Osteocyte (in vitro differentiated cells): ENCODE measurements at places on chromosomes 12 and 14.

- DNase-seq: no peak
Observed at GRCh38 chr12:82412246-82412645, 53.9 kb downstream of the METTL25 start.

GRCh38 chr12:15689751-15690191 is 99.4 kb downstream of the EPS8 start:
- DNase-seq: no peak

- DNase-seq: no peak
Observed at GRCh38 chr12:68234140-68234539, 8.5 kb upstream of the IL26 start.

GRCh38 chr12:77045183-77045582 is 20.2 kb downstream of the E2F7 start:
- no peak for DNase-seq

- DNase-seq: no peak
Observed at GRCh38 chr14:61341275-61342206, 20.2 kb downstream of the PRKCH start.
